ENCODE measurements at places on chromosomes 3 and 15.

DNA sequence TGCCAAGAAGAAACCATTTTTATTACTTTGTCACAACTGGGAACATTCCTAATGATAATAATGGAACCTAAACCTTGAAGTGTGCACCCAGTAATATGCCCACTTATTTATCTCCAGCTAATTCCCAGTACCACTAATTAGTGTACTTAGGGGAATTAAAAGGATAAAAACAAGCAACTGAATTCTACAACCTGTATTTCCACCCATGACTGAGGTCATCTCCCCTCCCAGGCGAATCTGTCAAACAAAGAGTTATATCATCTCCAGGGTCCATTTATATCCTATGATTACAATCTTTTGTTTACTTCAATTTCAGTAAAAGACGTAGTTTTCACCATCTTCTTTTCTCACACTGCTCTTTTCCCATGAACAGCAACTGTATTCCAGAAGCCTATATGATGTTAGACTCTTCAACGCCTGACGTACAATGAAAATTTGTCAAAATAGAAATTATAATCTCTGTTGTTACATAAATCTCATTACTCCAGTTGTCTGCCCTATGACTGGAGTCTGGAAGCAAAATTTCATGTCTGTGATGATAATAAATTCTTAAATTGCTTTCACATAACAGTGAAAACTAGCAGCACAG is 177.6 kb downstream of the GOLIM4 start:
- DNase-seq, result no peak

GRCh38 chr15:74382004-74382816 is 14.8 kb upstream of the CYP11A1 start:
- DNase-seq, result peak; percentile 90

DNA sequence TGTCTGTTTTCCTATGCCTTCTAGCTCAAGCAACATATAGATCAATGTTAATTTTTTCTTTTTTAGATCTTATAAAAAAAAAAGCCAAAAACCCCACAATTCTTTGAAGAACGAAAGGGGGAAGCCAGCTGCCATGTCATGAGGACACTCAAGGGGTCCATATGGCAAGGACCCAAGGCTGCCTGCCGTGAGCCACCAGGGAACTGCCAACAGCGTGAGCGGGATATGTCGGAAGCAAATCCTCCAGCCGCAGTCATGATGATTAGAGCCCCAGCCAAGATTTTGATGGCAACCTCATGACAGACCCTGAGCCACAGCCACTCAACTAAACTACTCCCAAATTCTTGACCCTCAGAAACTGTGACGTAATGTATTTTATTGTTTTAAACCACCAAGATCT is 6.5 kb downstream of the GP5 start:
- no peak for DNase-seq

DNA sequence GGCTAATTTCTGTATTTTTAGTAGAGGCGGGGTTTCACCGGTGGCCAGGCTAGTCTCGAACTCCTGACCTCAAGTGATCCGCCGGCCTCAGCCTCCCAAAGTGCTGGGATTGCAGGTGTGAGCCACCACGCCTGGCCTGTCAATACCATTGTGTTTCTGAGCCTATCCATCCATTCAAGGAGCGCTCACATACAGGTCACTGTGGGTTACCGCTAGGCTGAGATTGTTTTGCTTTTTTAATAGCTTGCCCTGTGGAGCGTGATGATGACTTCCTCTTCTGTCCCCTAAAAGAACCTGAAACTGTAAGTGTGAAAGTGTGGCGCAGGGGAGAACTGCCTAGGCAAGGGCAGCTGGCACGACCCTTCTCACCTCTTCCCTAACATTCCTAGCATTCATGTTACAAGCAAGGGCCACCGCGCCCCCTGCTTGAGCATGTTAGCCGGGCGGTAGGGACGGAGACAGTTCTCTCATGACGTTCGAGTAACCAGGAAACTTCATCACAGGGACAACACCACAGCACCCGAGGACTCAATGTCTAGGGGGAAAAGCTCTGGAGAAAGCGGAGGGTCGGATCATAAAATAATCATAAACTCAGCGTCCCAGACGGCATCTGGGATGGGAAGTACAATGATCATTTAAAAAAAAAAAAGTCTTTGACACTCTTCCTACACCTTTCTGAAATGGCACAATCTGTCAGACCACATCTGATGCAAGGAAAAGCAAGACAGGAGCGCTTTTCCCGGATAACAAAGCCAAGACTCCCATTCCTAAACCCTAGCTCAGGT is 790 bp downstream of the LAMP3 start:
- no peak for DNase-seq

DNA sequence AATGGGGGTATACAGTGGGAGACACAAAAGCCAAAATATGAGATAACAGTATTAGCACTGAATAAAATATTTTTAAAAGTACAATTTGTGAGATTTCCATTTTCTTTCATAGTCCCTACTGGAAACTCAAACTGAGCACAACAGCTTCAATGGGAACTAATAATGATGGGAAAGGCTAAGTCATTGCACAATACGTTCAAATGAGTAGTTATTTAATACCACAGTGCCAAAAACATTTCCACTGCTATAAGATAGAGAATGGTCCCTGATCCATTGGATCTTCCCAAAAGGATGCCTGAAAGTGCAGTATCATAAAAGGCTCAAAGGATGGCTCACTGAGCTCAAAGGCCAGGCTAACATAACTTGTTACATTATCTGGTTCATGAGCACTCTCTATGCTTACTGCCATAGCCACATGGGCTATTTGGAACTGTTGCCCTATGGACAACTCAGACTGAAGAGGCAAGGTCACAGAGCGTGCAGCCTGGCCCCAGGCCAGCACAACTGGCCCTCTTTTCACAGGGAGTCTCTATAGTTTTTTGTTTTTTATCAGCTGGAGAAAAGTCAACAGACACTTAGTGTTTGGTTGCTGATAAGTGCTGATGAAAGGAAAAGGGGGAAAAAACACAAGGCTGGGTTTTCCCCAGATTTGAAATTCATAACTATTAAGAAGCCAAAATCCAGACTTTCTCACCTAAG is 54.1 kb upstream of the PPIB start:
- DNase-seq, result peak; percentile 90

GRCh38 chr3:174016186-174016585 is 618.6 kb downstream of the NLGN1 start:
- no peak for DNase-seq

- DNase-seq, result no peak
These were observed 85.5 kb upstream of the XXYLT1 start for GRCh38 chr3:195356151-195357086.

DNA sequence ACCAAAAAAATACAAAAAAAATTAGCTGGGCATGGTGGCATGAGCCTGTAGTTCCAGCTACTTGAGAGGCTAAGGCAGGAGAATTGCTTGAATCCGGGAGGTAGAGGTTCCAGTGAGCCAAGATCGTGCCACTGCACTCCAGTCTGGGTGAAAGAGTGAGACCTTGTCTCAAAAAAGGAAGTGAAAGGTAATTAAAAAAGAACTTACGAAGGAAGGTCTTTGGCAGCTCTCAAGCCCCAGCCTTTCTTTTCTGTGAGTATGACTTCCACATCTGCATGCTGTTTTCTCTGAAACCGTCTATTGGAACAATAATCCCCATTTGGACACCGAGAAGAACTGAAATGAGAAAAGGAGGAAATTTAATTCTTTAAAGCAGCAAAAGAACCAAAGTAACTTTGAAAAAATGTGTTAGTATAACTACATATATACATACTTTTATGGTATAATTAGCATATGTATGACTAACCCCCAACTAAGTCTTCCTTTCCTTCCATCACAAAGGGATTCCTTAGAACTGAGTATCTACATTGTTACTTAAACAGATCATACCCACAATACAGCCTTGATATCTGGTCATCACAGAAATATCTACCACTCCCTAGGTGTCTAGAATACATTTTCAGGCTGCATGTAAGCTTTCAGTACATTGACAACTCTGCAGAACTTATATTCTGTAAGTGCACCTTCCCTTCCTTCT is 50.1 kb downstream of the SETD2 start:
- DNase-seq, result no peak

DNA sequence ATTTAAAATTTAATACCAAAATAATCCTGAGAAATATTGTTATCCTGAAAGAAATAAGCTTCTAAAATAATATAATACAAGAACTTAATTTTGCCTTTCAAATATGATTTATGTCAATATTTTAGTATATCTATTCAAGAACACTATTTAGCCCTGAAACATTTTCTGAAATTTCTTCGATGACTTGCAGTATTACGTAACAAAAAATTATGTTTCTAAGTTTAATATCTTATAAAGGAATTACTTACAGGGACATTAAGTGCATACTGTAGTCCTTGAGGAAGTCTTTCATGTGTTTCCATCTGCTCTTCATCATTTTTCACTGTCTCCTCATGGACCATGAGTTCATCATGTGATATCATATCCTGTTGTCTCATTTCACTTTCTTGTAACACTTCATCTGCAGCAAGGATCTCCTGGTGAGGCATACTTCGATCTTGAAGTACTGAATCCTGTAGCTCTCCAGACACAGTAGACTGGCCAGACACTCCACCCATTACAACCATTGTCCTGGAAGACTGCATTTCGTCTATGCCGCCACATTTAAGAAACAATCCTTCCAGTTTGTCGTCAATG is 62.0 kb downstream of the ZNF148 start:
- no peak for DNase-seq

DNA sequence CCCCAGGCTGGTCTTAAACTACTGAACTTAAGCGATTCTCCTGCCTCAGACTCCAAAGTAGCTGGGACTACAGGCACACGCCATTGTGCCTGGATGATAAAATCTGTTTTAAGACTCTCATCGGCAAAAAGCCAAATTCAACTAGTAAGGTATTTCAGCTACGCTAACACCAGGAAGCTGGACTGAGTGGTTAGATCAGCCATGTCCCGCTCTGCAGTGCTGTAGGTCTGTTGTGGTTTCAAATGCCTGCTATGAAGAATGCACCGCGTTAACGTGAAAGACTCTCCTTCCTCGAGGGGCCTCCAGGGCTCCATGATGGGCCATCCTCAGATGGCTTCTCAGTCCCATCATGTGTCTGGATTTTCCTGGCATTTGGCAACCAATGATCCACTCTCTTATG is 70.2 kb downstream of the PCOLCE2 start:
- DNase-seq, result no peak

GRCh38 chr3:188486126-188486525 is 332.2 kb downstream of the LPP start:
- no peak for DNase-seq

- DNase-seq, result no peak
These were observed at the start of gene TNNC1 for GRCh38 chr3:52453496-52454249. TSS of gene TNNC1 (minus strand) at chr3:52454041. CDS start at chr3:52454015, 26 bp downstream.

DNA sequence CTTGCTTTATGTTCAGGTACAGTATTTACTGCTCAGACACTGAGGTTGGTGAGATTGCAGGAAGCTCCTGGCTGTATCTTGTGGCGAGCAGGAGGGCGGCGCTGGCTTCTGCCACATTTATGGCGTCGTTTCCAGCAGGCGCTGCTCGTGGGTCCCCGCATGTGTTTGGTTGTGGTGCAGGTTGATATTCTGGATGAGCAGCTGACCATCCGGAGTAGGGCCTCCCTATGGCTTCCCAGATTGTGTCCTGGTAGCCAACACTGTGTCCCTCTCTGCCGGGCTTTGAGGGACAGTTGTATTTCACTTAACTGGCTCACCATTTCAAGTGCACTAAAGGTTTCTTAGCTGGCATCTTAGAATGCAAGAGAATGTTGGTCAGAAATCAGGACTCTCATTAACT is 386.5 kb upstream of the TPM1 start:
- no peak for DNase-seq

DNA sequence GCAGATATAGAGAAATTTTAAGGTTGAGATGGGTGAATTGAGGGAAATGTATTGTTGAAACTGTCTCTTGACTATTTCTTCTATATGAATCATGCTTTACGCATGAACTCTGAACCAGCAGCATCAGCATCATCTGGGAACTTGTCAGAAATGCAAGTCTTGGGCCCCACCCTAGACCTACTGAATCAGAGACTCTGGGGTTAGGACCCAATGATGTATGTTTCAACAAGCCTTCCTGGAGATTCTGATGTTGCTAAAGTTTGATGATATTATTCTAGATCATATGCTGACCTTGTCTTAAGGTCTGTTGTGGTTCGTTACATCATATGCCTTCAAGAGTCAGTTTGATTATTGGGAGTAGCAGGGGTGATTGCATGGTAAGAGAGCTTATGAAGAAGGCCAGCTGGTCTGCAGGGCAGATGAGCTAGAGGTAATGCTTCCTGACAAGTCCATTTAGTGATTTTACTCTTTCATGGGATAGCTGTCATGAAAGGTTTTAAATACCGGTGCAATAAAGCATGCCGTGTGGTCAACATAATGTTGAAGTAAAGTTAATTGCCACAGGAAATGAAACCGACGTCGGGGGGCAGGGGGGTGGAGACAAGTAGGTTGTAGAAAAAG is 152.4 kb upstream of the MRPL3 start:
- no peak for DNase-seq

GRCh38 chr3:29758108-29758433 is 477.2 kb downstream of the RBMS3 start:
- no peak for DNase-seq

DNA sequence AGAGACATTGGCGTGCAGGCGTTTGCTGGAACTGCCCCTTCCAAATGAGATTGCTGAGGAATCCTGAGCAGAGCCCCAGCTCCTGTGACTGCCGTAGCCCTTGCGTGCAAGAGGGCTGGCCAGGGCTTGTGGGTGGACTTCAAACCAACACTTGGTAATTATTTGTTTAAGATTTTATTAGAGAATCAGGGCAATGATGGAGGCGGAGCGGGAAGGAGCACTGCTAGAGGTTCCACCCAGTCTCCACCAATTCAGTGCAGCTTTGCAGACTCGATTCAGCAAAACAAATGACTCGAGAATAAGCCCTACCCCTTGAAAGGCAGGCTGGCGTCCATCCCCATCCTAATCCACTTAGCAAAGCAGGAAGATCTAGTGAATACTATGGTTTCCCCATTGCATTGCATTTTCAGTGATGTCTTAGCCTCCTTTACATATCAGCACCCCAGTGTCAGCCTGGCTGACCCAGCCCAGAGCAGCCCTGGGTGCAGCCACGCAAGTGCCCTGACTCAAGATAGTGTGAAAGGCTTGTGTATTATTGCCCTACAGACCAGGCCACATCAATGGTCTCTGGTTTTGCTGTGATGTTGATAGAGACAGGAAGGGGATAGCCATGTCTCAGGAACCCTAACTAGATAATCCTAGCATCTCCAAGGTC is 26.0 kb downstream of the GLDN start:
- DNase-seq, result no peak

DNA sequence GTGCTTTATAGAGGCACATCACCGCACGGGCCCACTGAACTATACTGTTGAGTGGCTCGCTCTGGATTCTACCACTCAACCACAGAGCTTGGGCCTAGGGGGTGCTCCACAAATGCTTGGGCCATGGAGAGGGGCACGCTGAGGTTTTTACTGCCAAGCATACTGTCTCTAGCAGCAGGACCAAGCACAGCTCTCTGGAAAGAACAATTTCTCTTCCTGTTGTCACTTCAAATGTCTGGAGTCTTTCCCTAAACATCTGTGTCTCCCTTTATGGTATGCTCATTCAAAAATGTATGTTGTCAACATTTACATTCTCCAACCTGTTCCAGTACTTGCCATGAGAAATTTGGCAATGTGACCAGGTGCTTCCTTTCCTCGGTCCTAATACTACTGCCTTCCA is 114.7 kb upstream of the TPM1 start:
- no peak for DNase-seq

Measured in OCI-M1 (cell line).